ENCODE measurements at places on chromosomes 5 and 9. TPM values are rescaled to one million over a fixed set of nuclear protein-coding genes. Genes with fewer than 3 reads are reported as not detected.
A peak's percentile ranks its signal among the peaks of the same experiment; 100 is the strongest.

The DNLZ gene
- total RNA-seq, result 36.3 TPM

The OBP2B gene
- not detected for total RNA-seq

The TOR4A gene
- total RNA-seq, result 4.9 TPM

DNA sequence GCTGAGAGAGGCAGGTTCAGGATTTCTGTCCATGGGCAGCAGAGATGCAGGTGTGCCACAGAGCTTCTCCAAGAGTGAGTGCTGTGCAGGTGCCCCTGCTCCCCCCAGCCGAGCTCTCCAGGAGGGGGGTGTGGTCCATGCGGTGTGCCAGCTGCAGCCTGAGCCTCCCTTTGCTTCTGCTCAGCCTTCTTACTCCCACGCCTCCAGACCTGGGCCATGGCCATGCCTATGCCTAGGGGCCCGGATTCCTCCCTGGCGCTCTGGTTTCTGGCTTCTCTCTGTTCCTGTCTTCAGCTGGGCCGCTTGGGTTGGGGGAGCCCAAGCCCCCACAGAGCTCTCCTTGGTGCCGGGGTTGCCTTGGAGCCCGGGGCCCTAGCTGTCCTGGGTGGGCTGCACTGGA is 133.3 kb downstream of the CACNA1B start:
- no peak for DNase-seq

GRCh38 chr5:109786206-109786855 is 96.6 kb downstream of the MAN2A1 start:
- DNase-seq, result no peak

- no peak for DNase-seq
Measured at GRCh38 chr9:2013743-2014475, 1.2 kb upstream of the SMARCA2 start.

DNA sequence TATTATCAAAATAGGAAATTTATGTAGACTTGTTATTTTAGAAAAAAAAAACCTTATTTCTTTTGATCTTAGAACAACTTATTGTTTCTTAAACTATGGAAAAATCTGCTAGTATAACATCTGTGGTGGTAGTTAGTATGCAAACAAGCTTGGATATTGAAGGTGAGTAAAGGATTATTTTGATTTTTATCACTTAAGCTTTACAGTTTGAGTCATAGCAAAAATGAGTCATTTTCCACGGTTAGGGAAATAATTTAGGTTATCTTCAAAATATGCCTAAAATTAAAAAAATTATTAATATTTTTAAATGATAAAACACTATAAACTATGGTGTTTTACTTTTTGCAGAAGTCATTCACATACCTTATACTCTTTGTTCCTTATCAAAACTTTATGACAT is 107.2 kb upstream of the DHFR start:
- no peak for DNase-seq

GRCh38 chr5:91957666-91958065 is 574.5 kb upstream of the ARRDC3 start:
- no peak for DNase-seq

DNA sequence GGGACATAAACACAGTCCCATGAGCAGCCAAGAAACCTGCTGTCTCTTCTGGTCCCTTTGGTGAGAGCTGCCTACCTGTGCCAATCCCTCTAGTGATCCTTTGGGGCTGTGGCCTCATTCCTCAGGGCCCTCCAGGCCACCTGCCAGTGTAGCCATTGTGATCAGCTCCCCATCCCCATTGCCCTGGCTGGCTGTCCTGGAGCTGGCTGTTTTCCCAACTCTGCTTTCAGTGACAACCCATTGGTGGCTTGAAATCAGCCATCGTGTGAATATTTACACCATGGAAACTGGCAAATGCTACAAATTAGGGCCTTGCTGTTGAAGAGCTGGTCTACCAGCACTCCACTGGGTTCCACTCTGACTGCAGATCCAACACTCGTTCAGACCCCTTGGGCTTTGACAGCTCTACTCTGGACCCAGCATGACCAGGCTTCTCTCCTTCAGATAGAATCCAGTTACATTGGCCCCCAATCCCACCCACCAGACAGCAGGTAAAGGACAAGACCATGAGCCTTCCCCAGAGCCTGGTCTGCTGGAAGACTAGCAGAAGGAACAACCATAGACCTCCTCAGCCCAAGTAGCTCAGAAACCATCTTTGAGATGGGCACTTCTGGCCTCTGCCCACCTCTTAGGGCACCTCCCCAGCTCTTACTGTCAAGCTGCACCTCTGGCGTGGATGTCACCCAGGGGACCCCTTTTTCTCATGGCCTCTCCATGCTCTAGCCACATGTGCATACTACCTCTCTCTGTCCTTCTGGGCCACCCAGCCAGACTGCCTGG is 69.2 kb upstream of the NEK6 start:
- no peak for DNase-seq

DNA sequence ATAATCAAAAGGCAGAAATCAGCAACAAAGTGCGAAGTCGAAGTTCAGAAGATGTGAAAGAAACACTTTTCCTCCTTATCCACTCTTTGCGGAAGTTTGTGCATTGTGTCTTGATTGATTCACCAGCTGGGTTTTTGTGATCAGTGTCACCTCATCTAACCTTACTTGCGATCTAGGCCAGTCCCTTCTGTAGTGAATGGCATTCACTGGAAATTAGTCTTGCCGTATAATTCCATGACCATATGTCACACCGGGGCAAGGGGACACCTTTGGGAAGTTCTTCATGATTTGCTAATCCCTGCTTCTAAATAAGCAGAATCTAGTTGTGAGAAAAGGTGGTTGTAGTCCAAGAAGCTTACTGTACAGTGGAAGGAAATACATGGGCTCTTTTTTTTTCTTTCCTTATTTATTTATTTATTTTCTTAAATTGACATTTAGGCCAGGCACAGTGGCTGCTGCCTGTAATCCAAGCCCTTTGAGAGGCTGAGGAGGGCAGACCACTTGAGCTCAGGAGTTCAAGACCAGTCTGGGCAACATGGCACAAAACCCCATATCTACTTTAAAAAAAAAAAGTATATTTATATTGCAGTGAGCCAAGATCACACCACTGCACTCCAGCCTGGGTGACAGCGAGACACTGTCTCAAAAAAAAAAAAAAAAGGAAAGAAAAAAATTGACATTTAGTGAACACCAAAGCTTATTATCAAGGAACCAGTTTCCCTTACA is 7.8 kb downstream of the RAI14 start:
- DNase-seq, result no peak

GRCh38 chr5:151742870-151743294 is 15.5 kb downstream of the ATOX1 start:
- DNase-seq, result no peak

GRCh38 chr5:101346906-101347305 is 443.8 kb upstream of the ST8SIA4 start:
- no peak for DNase-seq

- peak; percentile 33 for DNase-seq
Measured at GRCh38 chr5:64767959-64768357, 533 bp downstream of the SREK1IP1 start.

DNA sequence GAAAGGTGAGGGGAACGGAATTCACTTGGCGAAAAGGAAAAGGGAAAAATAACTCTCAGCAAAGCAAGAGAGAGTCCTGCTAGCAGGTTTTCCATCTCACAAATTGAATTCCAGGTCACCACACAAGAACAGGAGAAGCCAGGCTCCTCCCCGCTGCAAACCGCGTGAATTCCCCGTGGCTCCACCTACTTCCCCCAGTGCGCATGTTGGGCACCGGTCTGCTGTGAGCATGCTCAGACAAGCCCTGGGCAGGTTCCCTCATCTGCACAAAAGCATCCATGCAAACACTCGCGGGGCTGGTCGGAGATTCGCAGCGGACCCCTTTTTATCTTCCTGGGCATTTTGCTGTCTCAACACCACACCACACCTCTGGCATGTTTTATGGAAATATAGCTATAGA is 58.5 kb upstream of the S1PR3 start:
- DNase-seq, result no peak

All from T-cell (primary cell).